ENCODE measurements at places on chromosomes 7 and 10.

DNA sequence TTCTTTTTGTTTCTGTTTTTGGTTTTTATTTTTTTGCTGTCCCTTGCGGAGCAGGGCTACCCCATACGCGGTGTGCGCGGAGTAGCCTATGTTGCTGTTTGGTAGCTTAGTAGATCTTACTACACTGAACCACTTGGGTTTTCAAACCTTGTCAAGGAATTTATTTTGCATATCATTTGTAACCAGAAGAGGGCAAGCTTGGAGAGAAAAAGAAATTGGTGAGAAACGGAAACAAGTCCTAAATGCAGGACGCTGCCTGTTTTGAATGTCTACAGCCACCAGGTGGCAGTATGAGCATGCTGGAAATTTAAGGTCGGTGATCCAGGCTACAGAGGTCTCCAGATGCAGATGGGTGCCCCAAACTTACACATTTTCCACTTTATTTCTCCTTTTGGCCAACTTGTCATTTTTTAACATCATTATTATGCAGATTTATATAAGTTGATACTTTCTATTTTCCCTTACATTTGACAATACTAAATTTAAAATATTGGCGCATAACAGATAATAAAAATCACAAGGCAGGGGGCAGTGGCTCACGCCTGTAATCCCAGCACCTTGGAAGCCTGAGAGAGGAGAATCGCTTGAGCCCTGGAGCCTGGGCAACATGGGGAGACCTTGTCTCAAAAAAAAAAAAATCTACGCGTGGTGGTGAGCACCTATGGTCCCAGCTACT lies 15.3 kb upstream of the TRA2A start:
- DNase-seq, result peak; percentile 78

- DNase-seq, result no peak
Observed at GRCh38 chr7:128082431-128082830, 51.2 kb upstream of the LRRC4 start.

- no peak for DNase-seq
Observed at GRCh38 chr7:158684329-158684728, 20.3 kb downstream of the NCAPG2 start.

DNA sequence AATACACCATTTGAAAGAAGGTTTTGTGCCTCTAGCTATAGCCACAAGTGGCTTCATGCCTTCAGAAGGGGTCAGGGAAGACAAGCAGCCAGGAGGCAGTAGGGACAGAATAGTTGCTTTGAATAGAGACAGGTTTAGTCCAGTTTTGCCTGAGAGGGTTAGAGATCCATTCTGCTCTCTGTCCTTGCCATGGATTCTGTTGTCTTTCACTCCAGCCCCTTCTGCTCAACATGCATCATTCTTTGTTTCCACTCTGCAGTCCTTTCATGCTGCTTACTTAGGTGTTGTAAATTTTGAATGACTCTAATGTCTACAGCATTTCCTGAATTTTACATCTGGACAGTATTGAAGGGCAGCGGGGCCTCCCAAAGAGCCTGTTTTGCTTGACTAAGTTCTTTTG lies 60.3 kb downstream of the CNTNAP2 start:
- no peak for DNase-seq

- DNase-seq, result no peak
Observed at GRCh38 chr10:37619336-37619735, 238.1 kb downstream of the ZNF248 start.

DNA sequence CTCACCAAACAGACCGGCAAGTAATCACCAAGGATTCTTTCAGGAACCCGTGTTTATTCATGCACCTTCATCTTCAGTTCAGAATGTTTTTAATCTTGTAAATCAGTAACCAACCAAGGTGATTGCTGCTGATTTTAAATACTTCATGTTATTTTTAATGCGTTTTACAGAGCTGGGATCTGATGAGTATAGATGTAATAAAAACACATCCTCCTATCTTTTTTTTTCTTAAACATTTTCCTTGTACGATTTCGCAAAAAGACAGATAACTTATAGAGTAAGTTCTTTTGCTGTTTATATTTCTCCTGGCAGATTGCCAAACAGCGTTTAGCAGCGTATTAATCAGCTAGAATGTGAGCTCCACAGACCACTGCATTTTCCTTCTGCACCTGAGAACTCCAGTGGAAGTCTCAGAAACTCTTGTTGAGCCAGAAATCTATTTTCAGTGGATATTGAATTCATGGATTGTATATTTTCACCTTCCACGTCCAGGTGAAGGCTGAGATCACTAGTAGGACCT lies 397.8 kb upstream of the NRP1 start:
- DNase-seq, result no peak

GRCh38 chr10:55287346-55287745 lies 486.3 kb upstream of the PCDH15 start:
- no peak for DNase-seq

- no peak for DNase-seq
Observed at GRCh38 chr10:77127243-77127642, 510.4 kb downstream of the KCNMA1 start.

DNA sequence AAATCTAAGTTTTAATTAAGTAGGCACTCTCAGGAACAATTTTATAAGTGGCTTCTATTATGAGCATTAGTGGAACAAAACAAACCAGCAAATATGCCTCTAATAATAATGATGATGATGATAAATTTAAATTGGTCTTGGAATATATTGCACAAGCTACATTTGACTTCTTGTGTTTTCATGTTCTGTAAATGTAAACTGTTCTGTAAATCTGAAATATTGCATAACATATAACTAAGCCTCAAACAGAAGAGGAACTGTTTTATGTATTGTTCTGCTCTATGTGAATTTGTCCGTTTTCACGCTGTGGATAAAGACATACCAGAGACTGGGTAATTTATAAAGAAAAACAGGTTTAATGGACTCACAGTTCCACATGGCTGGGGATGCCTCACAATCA lies 625.2 kb upstream of the CELF2 start:
- no peak for DNase-seq

- DNase-seq, result no peak
Observed at GRCh38 chr7:2444476-2444875, 31.7 kb downstream of the GRIFIN start.

- no peak for DNase-seq
Observed at GRCh38 chr7:106864298-106865081, 592 bp upstream of the PIK3CG start.

DNA sequence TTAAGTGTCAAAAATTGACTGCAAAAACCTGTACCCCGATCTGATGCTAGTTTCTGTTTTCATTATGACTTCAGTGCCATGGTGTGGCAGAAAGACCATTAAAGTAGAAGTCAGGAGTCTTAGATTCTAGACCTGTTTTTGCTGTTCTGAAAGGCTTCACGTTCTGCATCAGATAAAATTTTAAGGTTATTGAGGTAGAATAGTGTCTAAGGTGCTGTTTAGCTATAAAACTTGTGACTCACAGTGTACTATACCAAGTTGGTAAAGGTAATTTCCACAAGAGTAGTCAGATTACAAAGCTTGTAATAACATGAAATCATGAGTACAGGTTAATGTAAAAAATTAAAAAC lies 38.6 kb downstream of the ZNRF2 start:
- no peak for DNase-seq

Data from stimulated activated naive CD4-positive, alpha-beta T cell (primary cell).